Fibroblast of villous mesenchyme (primary cell): ENCODE measurements at places on chromosomes 6 and 20. TPM values are rescaled to one million over a fixed set of nuclear protein-coding genes. Genes with fewer than 3 reads are reported as not detected.

LY6G6F gene
- not detected in 2 replicates for total RNA-seq

TCP11 gene
- 0.32 TPM in 1 of 2 replicates, not detected in the other for total RNA-seq

SIRPA gene
- total RNA-seq, result 3.9 and 10.0 TPM in 2 replicates

GPSM3 gene
- total RNA-seq, result 2.6 and 4.8 TPM in 2 replicates

SIRPD gene
- under 0.01 TPM in 1 of 2 replicates, not detected in the other for total RNA-seq

EPHA7 gene
- total RNA-seq, result 0.32 and 0.43 TPM in 2 replicates

POU5F1 gene
- not detected in 2 replicates for total RNA-seq

PKIB gene
- 12.2 and 13.8 TPM in 2 replicates for total RNA-seq

MUC21 gene
- total RNA-seq, result not detected in 2 replicates

TFAP2C gene
- total RNA-seq, result 13.5 and 18.1 TPM in 2 replicates

ABHD16A gene
- total RNA-seq, result 43.2 and 76.0 TPM in 2 replicates

COL20A1 gene
- total RNA-seq, result under 0.01 TPM in 1 of 2 replicates, not detected in the other

HLA-DRB1 gene
- not detected in 2 replicates for total RNA-seq

EDN3 gene
- not detected in 2 replicates for total RNA-seq

ULBP1 gene
- total RNA-seq, result 0.43 and 1.6 TPM in 2 replicates

RAMACL gene
- 0.43 and 0.97 TPM in 2 replicates for total RNA-seq
